Cerebellum (tissue), 4 donors: ENCODE measurements at places on chromosomes 1 and 21. TPM values are rescaled to one million over a fixed set of nuclear protein-coding genes. Genes with fewer than 3 reads are reported as not detected.

Gene RGSL1
- not detected for total RNA-seq

Gene CYP4X1
- total RNA-seq: 17.5 TPM

Gene CACNA1S
- 0.09 TPM for total RNA-seq

Gene TARDBP
- 82.8 TPM for total RNA-seq

Gene SELENOF
- total RNA-seq: 86.6 TPM

Gene SPRR1A
- total RNA-seq: not detected

Gene FOXD2
- total RNA-seq: 0.18 TPM

Gene LCK
- total RNA-seq: 0.64 TPM

Gene C8B
- total RNA-seq: not detected

Gene INAVA
- 2.2 TPM for total RNA-seq

Gene KCND3
- 34.1 TPM for total RNA-seq
